ENCODE measurements at places on chromosomes 3 and 15. TPM values are rescaled to one million over a fixed set of nuclear protein-coding genes. Genes with fewer than 3 reads are reported as not detected.

GRCh38 chr15:78077871-78078210 lies 330 bp upstream of the TBC1D2B start:
- H3K4me1 ChIP-seq = peaks cover 35% of the 10 kb centered on the region
- peak overlapping the region; percentile 84 for H3K4me3 ChIP-seq
- no peak for DNase-seq
- H3K27ac ChIP-seq = peak overlapping the region; percentile 84
- H3K27me3 ChIP-seq = no peaks in the 10 kb centered on the region

DNA sequence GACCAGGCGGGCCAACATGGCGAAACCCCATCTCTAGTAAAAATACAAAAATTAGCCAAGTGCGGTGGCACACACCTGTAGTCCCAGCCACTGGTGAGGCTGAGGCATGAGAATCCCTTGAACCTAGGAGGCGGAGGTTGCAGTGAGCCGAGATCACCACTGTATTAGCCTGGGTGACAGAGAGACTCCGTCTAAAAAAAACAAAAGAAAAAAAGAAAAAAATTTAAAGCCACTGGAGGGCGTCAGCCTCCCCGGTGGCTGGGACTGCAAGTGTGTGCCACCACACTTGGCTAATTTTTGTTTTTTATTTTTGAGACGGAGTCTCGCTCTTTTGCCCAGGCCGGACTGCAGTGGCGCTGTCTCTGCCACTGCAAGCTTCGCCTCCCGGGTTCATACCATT lies 7.9 kb downstream of the RTF1 start:
- H3K36me3 ChIP-seq = peaks cover 2% of the 10 kb centered on the region
- peaks cover 37% of the 10 kb centered on the region for H3K4me1 ChIP-seq
- DNase-seq = no peak
- no peaks in the 10 kb centered on the region for H3K27me3 ChIP-seq
- no peak overlapping the region for H3K4me3 ChIP-seq

GRCh38 chr3:50617096-50617791 lies at the start of gene MAPKAPK3:
TSS of gene MAPKAPK3 (plus strand) at chr3:50617151. CDS start at chr3:50617566, 415 bp downstream.
- peak within 1 kb of the TSS; percentile 77 for H3K4me3 ChIP-seq
- H3K36me3 ChIP-seq = peaks cover 42% of the 10 kb centered on the region
- H3K27me3 ChIP-seq = no peaks in the 10 kb centered on the region
- H3K27ac ChIP-seq = peak within 1 kb of the TSS; percentile 86
- H3K4me1 ChIP-seq = peaks cover 60% of the 10 kb centered on the region
- peak; percentile 48 for DNase-seq

GRCh38 chr3:107441617-107442016 lies 64.4 kb downstream of the CCDC54 start:
- no peak overlapping the region for H3K4me3 ChIP-seq
- DNase-seq = no peak

GRCh38 chr3:123414973-123415775 lies 33.7 kb downstream of the ADCY5 start:
- H3K4me3 ChIP-seq = no peak overlapping the region
- H3K27ac ChIP-seq = no peak overlapping the region
- no peak for DNase-seq
- no peaks in the 10 kb centered on the region for H3K27me3 ChIP-seq
- no peaks in the 10 kb centered on the region for H3K4me1 ChIP-seq

GRCh38 chr3:8651418-8652323 lies 7.1 kb upstream of the SSUH2 start:
- DNase-seq = no peak
- H3K27ac ChIP-seq = no peak overlapping the region
- H3K4me3 ChIP-seq = no peak overlapping the region
- no peaks in the 10 kb centered on the region for H3K36me3 ChIP-seq

Gene ACSBG1
- not detected for total RNA-seq

Gene ERC2
- total RNA-seq = 0.12 TPM

Gene GPX1
- total RNA-seq = 198 TPM

Measured in activated naive CD4-positive, alpha-beta T cell treated with anti-CD3 and anti-CD28 coated beads for 36 hours (primary cell).